Calu3 (cell line): ENCODE measurements at places on chromosomes 2 and 18.

- no peak for DNase-seq
These were observed 261.5 kb downstream of the TRIB2 start for GRCh38 chr2:12978066-12978835.

DNA sequence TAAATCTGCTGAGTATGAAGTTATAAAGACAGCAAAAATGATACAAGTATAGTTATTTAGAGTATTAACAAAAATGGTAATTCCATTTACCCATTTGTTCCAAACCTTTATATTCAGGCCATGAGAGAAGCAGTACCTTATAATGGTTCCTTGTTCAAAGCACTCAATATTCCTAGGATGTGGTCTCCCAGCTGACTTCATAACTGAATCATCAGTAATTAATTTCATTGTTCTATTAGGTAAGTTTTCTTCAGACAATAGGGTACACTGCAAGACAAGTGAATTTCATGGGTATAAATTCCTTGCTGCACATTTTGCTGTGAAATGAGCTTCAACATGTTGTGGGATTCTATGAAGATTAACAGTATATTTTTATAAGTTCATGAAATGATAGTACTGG is 550.8 kb upstream of the ZEB2 start:
- DNase-seq = no peak

GRCh38 chr18:47253101-47253654 is 1.7 kb upstream of the SKOR2 start:
- no peak for DNase-seq

- DNase-seq = no peak
These were observed 36.6 kb upstream of the DSC1 start for GRCh38 chr18:31199190-31199769.

DNA sequence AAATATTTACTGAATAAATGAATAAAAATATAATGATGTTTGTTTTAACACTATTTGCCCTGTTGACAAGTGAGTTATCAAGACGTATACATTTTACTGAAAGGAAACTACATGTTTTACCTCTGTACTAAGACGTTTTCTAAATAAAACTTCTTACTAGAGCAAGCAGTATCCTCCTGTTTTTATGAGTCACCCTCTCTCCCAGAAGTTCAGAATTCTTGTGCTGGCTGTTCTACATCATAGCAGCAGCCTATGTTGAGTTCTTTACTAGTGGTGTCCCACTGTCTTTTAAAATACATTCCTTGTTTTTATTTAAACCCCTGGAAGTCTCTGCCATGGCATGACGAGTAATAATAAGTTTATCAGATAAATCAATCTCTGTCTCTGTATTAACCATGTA is 297.4 kb downstream of the CALCRL start:
- no peak for DNase-seq

DNA sequence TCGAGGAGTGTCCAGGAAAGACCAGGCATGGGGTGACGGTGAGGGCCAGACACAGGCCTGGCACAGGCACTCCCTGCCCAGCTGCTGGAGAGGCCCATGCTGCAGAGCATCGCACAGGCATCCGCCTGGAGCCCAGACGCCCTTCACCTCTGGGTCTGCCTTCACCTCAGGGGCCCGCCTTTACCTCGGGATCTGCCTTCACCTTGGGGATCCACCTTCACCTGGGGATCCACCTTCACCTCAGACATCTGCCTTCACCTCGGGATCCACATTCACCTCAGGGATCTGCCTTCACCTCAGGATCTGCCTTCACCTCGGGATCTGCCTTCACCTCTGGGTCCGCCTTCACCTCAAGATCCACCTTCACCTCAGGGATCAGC is 7.7 kb downstream of the KIF1A start:
- DNase-seq = no peak
